ENCODE measurements at places on chromosomes 12 and 14. TPM values are rescaled to one million over a fixed set of nuclear protein-coding genes. Genes with fewer than 3 reads are reported as not detected.

The CACNB3 gene
- 3.2 TPM for polyA plus RNA-seq

The MSRB3 gene
- not detected for polyA plus RNA-seq

The TESPA1 gene
- polyA plus RNA-seq, result 104 TPM

The FGD6 gene
- polyA plus RNA-seq, result 0.36 TPM

The SLC17A8 gene
- not detected for polyA plus RNA-seq

The COCH gene
- 0.33 TPM for polyA plus RNA-seq

The GPRC5D gene
- 0.35 TPM for polyA plus RNA-seq
